ENCODE measurements at places on chromosomes 3 and 15.

DNA sequence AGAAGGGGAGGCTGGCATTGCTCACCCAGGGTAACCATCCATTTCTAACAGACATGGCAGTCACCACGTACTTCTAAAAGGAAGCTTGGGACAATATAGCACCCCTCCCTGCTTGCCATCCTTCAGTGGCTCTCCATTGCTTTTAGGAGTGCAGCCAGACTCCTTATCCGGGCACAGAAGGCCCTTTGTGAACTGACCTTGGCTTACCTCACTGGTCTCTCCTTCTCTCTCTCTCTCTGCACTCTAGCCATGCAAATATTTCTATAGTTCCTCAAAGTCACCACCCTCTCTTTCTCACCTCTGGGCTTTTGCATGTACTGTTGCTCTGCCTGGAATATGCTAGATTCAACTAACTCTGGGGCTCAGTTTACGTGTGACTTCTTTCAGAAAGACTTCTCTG, 301.1 kb downstream of the SHQ1 start:
- DNase-seq, result no peak

- DNase-seq, result no peak
These were observed 92.6 kb downstream of the STT3B start for GRCh38 chr3:31625358-31625757.

GRCh38 chr3:179186426-179186825, 38.3 kb downstream of the PIK3CA start:
- no peak for DNase-seq

GRCh38 chr15:58064082-58064979, 1.2 kb downstream of the ALDH1A2 start:
- DNase-seq, result no peak

DNA sequence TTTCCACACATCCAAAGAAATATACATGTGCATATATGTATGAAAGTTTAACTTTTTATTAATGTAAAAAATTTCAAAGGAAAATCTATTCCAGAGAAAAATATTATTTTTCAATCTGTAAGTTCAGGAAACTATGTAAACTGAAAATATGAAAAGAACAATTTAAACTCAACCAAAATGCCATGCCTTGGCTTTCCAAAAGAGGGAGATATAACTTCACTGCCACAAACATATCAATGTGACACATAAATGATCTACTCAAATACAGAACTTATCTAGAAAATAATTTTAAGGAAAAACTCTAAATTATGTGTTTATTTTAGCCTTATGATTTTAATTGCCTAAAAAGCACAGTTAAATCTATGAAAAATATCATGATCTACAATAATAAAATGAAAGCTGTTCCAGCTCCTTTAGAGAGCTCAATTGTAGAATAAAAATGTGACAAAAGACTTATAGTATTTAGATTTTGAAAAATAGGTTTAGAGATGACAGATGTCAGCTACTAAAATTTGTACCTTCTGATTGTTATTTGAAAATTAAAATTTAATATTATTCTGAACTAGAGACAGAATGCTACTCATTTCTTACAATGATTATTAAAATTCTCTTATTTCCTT, 94.8 kb downstream of the GBE1 start:
- DNase-seq, result no peak

GRCh38 chr15:82186161-82186560, 76.4 kb downstream of the EFL1 start:
- no peak for DNase-seq

DNA sequence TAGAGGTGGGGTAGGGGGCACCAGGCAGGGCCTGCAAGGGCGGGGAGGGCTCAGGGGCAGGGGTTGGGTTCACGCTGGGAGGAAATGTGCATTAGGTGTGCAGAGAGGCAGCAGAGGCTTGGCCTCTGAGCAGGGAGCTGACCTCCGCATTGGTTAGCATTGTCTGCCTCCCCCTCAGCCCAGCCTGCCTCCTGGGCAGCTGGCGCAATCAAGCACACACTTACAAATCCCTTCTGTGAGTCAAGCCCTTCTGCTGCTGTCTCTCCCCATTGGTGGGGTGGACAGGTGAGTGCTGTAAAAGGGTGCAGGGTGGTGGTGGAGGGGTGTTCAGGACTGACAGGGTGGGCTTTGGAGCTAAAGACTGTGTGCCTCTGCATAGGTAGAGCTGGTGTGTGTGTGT, 9.3 kb downstream of the LOXL1 start:
- DNase-seq, result no peak

DNA sequence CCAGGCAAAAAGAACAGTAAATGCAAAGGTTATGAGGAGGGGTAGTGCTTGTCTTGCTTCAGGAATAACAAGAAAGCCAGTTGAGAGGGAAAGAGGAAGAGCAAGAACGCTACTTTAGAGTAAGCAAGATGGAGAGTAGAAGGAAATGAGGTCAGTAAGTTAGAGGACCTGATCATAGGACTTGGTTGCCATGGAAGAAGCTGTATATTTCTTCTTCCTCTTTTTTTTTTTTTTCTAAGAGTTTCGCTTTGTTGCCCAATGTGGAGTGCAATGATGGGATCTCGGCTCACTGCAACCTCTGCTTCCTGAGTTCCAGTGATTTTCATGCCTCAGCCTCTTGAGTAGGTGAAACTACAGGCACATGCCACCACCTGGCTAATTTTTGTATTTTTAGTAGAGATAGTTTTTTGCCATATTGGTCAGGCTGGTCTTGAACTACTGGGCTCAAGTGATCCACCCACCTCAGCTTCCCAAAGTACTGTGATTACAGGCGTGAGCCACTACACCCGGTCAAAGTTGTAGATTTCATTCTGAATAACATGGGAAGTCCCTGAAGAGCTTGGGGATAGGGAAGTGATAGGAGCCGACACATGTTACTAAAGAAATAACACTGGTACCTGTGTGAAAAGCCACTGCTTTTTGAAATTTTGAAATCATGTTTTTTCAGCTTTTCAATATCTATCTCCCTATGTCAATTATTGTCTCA, 527.9 kb upstream of the NAALADL2 start:
- no peak for DNase-seq

GRCh38 chr3:112671930-112672715, 31.2 kb upstream of the CCDC80 start:
- no peak for DNase-seq

DNA sequence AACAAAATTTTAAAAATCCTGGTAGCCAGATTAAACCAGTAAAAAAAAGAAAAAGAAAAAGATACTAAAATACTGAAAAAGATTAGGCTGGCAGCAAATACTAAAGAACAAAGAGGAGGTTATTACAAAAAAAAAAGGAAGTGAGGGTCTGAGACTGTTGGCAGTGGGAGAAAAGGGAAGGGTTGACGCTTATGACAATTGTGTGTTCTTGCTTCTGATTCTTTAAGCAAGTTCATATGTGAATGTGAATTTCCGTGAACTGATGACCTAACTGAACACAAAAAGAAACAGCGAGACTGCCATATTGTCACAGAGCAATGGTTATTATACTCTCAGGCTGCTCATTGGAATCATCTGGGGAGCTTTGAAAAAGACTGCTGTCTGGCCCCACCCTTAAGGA, 56.5 kb downstream of the ATP13A4 start:
- DNase-seq, result no peak

DNA sequence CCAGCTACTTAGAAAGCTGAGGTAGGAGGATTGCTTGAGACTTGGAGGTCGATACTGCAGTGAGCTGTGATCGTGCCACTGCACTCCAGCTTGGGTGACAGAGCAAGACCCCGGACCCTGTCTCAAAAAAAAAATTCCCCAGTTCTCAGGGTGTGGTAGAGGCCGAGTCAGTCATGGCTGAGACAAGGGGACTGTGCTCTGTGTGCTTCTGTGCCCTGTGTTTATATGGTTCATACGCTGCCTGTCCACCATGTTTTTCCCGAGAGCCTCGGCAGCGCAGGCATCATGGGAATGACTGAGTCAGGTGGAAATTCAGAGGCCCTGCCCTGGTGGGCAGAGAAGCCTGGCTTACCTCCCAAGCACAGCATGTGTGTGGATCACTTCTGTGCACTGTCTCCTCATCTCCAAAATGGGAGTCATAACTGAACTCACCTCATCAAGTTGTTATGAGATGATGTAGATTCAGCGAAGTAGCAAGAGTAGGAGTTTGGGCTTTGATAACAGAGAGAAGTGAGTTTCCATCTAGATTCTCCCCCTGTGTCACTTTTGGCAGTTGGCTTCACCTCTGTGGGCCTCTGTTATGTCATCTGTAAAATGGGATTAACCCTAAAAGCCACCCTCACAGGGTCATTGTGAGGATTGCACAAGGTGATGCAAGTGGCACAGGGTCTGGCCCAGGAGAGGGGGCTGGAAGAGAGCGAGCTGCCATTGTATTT, 56.9 kb downstream of the FLNB start:
- no peak for DNase-seq

DNA sequence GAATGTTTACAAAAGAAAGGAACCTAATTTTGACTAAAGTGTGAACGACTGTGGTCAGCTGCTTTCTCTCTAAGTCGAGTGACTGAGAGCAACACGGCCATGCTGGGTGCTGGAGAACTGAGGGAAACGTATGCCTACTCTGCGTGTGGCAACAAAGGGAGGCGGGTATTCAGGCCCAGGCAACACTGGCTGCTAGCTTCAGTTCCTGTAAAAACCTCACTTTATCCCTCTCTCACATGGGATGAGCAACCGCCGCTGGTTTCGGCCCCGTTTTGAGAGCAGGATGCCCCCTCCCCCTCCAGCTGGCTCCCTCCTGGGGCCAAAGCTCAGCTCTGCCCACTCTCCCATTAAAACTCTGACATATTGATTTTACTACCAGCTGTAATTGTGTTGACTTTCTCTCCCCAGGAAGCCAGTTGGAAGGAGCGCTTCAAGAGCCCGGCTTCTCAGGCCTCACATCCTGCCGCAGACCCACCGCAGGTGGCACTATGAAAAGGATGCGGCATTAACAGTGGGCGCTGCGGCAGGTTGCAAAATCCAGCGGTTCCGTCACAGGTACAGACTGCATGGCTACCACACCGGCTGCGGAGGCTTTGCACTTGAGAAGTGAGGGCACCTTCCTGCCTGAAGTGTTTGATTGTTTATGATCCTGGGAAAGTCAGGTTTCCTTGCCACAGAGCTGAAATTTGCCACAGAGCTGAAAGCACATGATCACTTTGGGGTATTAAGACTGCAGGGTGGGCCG, 12.7 kb downstream of the PLXND1 start:
- DNase-seq, result no peak

DNA sequence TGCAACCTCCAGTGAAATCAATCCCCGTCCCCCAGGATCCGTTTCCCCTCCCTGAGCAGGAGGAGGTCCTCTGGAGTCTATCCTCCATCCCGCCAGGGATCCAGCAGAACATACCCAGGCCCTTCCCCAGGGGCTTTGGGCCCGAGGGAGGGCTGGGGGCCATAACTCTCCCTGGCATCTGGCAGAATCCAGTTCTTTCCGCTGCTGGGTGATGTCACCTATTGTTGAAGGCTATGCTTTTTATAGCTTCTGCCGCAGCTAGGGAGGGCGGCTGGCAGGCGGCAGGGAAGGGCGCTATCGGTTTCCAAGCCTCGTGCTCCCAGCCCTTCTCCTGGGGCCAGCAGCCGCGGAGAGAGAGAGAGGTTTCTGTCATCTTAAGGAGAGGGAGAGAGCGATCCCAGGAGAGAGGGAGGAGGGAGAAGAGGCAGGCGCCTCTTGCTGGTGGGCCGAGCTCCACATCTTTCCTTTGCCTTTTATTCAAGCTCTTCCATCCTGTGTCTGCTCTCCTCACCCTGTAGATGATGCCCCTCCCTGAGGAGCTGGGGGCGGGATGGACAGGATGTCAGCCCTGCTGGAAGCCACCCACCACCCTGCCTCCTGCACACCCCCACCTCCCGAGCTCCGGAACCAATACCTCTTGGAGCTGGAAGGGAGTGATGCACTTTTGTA, 120.1 kb downstream of the ANP32A start:
- DNase-seq, result no peak

DNA sequence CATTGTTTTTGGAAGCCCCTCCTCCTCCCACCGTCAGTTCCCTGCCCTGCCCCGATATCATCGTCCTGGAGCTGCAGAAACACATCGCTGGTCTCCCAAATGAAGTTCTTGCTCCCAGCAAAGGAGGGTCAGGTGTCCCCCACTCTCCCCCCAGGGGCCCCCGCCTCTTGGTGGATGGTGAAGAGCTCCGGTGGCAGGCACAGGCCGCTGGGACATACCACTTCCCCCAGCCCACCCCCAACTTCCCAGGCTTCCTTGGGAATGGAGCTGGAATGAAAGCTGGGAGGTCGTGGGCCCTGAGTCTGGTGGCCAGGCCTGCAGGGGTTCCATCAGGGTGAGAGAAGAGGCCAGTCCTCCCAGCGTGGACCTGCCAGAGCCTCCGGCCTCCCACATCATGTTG, 137.7 kb downstream of the CHSY1 start:
- no peak for DNase-seq

DNA sequence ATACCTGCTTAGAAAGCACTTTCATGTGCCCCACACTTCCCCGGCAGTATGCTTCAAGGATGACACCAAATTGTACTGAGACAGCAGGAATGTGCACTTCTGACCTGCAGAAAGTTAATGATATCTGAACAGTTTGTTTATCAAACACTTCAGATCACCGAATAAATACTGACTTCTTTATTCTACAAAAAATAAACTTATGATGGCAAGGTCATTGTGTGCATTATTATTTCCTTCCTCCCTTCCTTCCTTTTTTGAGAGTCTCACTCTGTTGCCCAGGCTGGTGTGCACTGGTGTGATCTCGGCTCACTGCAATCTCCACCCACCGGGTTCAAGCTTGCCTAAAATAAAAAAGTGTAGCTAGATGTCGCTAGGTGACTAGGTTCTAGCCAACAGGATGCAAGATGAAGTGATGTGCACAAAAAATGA, 80.3 kb downstream of the FAIM start:
- no peak for DNase-seq

DNA sequence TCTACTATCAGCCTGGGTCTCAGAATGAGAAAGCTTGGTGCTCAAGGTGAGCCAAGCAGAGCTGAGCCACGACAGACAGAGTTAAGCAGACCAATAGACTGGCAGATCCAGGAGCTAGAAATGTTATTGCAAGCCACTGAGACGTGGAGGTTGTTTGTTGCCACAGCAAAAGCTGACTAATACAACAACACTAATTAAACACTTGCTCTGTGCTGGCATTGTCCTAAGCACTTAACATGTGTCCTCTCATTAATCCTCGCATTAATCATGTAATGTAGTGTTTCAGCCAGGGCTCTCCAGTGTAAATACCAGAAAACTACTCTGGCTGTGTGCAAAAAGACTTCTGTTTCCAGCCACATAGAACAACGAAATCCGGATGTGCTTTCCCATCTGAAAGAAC, 11.6 kb upstream of the SPSB4 start:
- DNase-seq, result no peak

GRCh38 chr15:95162967-95163531, 931.7 kb downstream of the MCTP2 start:
- no peak for DNase-seq

DNA sequence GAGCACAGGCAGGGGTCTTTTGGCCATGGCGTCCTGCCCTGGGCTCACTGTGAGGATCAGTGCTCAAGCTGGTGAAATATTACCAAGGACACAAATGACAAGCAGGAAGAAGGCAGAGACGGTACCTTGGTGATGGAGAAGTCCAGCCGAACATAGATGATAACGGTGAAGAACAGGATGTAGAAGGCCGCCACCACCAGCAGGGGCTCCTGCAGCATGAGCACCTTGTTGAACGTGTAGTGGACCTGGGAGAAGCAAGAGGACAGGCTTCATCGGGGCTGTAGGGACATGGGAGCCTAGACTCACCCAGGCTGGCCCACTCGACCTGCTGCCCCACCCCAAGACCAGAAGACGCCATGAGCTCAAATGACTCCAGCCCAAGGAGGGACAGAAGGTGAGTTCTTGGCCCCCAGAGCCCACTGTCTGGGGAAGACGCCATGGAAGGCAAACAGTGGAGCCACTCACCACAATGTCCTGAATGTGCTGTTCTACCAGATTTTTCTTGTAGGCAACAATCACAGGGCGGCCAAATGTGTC, 25.1 kb downstream of the RPN1 start:
- DNase-seq, result no peak

- DNase-seq, result no peak
These were observed 22.2 kb upstream of the FGD5 start for GRCh38 chr3:14796403-14797077.
